ENCODE measurements at places on chromosomes 1 and 21.

DNA sequence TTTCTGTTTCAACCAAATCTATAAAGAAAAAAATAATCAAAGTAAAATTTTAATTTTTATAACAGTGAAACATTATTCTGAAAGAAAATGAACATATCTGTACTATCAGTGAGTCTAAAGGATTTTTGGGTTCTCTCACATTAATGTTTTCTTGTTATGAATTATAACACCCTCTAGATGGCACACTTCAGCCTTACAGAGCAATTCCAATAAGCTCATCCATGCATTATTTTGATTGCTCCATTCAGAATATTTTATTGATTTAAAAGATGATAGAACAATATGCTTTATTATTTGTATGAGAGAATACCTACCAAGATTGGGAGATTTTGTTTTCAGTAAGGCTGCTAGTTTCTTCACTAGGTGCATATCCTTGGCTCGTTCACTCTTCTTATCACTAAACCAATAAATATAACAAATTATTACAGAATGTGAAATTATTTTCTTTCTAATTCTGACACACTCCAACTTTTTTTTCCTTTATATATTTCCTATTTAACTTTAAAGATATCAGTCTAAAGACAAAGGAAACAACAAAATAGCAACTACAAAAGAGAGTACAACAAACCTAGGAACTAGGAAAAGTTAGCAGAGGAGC, 82.4 kb downstream of the RAB3GAP2 start:
- DNase-seq = no peak

DNA sequence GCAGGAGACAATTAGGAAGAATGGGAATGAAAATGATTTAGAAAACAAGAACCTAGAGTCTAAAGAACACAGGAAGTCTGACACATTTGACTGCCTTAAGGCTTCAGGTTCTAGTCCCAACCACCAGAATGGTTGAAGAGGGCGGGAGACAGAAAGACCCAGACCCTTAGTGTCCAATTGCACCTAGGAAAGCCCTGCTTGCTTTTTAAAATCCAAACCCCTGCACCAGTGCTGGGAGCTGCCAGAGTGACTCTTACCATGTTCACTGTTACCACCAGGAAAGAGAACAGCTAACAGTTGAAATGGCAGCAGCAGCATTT, 265 bp downstream of the CD1B start:
- DNase-seq = no peak

- no peak for DNase-seq
These were observed 94.1 kb downstream of the COL24A1 start for GRCh38 chr1:86062453-86062852.

DNA sequence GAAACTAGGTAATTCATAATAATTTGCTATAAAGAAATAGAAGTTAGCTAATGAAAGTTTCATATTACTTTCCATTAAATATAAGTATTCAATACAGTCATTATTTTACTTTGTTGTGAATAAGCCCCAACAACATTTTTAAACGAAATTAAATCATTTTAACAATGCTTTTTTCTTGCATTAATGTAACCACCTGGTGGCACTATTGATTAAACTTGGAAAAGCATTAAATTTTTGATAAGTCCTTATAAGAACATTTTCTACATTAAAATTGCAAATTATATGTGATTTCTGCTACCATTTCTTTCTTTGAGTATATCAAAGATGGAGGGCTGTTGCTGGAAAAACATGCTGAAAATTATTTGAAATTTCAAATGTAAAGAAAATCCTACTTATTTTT, 918.8 kb upstream of the TMPRSS15 start:
- DNase-seq = no peak
